LHCN-M2 (cell line): ENCODE measurements at places on chromosomes 12 and 14.

DNA sequence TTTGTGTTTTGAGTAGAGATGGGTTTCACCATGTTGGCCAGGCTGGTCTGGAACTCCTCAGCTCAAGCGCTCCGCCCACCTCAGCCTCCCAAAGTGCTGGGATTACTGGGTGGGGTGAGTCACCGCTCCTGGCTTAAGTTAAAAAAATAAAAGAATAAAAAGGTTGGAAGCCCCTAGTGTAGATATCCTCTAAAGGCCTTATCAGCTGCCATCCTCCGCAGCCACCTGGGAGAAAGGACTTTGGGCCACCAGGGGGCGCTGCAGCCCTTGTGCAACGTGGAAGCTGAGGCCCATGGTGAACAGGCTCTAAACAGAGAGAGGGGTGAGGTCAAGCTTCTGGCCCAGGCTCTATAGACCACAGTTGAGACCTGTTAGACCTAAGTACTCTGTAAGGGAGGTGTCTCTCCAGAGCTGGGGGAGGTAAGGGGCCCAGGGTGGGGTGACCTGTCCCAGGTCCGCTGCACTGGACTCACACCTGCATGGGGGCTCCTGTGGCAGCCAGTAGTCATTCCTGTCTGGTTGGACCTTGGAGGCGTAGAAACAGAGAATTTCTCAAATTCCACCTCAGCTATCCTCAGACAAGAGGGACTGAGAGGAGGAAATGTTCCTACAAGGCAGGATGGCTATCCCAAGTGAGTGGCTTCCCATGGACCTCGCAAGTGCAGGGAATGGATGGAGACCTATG, 14.0 kb upstream of the RACGAP1 start:
- peak; percentile 75 for DNase-seq

- no peak for DNase-seq
Measured at GRCh38 chr14:59627011-59627520, 50.5 kb upstream of the CCDC175 start.

DNA sequence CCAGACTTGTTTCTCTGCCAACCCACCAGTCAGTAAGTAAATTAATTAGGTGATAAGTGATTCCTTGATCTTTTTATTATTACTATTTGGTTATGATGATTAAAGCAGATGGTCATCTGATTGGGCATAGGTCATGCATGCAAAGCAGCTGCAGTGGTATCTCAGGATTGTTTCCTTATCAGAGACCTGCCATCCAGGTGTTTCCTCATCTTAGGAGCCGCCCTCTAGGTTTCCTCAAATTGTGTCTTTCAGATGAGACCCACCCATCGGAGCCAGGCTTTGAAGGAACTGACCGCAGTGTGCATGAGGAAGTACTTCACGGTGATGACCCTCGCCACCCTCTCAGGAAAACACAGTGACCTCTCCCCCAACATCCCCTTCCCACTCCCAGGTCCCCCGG, 63.3 kb downstream of the ZFP36L1 start:
- DNase-seq, result no peak

DNA sequence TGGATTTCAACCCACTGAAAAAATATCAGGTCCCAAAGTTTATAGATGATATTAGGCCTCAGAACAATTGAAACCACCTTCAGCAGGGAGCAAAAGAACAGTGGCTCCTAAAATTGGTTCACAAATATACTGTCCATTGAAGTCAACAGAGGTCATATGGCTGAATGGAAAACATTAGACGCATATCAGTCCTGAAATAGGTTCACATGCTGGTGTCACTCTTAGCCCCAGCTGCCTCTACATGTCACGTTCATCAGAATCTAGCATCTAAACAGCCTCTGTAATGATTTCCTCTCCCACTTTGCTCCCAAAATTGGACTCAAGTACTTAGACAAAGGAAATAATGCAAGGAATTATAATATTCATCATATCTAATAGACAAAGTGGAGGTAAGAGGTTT, 8.7 kb downstream of the FLRT2 start:
- peak; percentile 54 for DNase-seq

GRCh38 chr14:63297372-63298063, 21.2 kb downstream of the GPHB5 start:
- no peak for DNase-seq
